ENCODE measurements at places on chromosomes 6 and 20.

DNA sequence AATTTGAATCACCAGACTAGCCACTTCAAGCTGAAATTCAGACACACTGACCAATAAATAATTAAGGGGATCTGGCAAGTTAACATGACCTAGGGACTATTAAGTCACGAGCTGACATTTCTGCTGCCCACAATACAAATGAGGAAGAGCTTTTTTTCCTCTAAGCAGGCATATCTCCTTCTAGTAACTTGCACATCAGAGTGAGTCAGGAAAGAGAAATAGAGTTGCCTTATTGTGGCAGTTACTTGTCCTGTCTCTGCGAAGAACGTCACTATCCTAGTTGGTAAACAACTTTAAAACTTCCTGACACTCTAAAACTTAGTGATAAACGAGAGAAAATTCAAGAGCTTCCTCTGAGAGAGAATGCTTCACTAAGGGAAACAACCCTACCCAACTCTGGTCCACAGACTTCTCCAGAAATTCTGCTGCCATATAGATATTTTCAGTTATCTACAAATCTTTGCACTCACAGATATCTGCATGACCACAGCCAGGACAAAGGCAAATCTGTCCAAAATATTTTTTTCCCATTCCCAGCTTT, 4.2 kb downstream of the PLA2G7 start:
- no peak for DNase-seq

DNA sequence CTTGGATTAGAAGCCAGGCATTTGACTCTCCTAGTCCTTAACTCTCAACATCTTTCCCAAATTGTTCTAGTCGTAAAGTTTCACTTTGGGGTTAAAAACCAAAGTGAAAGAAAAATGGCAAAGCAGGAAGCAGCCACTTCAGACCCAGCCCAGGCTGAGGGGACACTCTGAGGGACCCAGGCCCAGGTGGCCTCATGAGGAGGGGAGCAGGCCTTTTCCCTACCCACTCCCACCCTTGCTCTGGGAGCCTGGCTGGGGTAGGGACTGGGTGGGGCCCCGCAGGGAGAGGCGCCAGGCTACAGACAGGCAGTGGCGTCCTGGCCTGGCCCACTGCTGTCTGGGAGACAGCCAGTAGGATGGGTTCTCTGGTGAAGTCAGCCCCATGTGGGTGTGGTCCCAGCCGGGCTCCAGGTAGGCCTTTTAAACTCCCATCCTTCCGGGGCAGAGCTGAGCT, 68.7 kb upstream of the MYL9 start:
- DNase-seq: no peak

DNA sequence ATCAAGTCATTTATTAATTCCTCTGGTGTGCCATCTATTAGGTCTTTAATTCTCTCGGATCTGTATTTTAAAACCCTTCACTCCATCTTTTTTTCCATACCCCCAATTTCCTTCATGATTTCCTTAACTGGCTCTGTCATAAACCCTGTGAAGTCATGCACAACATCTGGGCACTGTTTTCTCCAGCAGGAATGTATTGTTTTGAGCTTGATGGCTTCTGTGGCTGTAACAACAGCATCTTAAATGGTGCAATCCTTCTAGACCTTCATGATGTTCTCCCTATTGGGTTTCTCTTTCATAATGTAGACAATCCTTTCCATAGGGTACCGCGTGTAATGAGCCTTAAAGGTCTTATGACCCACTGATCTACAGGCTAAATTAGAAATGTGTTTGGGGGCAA, 29.0 kb downstream of the CDK19 start:
- no peak for DNase-seq

DNA sequence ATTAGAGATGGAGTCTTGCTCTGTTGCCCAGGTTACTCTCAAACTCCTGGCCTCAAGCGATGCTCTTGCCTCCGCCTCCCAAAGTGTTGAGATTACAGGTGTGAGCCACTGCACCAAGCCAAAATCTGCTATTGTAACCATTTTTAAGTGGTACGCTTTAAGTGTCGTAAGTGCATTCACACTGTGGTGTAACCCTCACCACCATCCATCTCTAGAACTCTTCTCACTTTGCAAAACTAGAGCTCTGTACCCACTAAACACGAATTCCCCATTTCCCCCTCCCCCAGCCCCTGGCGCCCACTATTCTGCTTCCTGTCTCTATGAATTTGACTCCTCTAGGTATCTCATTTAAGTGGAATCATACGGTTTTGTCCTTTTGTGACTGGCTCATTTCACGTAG, 2.8 kb upstream of the FAM83C start:
- DNase-seq: no peak

GRCh38 chr20:4134355-4134834, 119.0 kb upstream of the RNF24 start:
- no peak for DNase-seq

DNA sequence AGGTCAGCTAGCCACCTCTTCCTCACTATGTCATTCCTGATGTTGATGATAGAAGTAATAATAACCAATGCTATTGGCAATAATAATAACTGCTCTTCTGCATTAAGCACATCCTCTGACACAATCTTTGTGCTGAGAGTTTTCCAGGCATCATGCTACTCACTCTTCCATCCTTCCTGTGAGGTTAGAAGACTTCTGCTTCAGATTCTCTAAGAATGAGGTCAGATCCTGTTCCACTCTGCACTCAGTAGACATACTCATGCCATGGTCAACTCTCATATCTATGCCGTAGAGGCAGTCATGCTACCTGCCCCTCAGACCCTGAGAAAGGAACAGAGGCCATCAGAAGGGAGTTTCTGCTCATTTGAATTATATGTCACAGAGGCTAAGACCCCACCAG, 98.1 kb upstream of the TOP1 start:
- DNase-seq: no peak

GRCh38 chr6:89144354-89144906, 1.4 kb upstream of the PM20D2 start:
- DNase-seq: no peak

GRCh38 chr6:140012150-140012549, 637.7 kb upstream of the CITED2 start:
- DNase-seq: no peak

- DNase-seq: no peak
Observed at GRCh38 chr6:12473494-12473893, 183.3 kb downstream of the EDN1 start.

GRCh38 chr6:152078804-152079203, 271.3 kb downstream of the ESR1 start:
- DNase-seq: no peak

- DNase-seq: no peak
Observed at GRCh38 chr6:33882154-33882553, 78.4 kb upstream of the MLN start.

GRCh38 chr6:164163239-164163638, 748.7 kb downstream of the QKI start:
- no peak for DNase-seq

DNA sequence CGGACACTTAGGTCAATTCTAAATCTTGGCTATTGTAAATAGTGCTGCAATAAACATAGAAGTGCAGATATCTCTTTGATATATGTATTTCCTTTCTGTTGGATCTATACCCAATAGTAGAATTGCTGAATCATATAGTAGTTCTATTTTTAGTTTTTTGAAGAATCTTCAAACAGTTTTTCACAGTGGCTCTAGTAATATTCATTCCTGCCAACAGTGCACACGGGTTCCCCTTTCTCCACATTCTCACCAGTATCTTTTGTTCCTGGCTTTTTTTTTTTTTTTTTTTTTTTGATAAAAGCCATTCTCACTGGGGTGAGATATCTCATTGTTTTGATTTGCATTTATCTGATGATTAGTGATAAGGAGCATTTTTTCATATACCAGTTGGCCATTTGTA, 1.8 kb upstream of the FBXL4 start:
- no peak for DNase-seq
